ENCODE measurements at places on chromosomes 6 and 20.

- DNase-seq = no peak
Measured at GRCh38 chr6:105909106-105909505, 177.0 kb upstream of the PRDM1 start.

- DNase-seq = no peak
Measured at GRCh38 chr6:112269114-112269513, 14.7 kb upstream of the LAMA4 start.

- peak; percentile 89 for DNase-seq
Measured at GRCh38 chr20:3795511-3796468, at the start of gene CDC25B. CDC25B (plus strand) TSS chr20:3796310; CDS start chr20:3796532, 222 bp downstream.

DNA sequence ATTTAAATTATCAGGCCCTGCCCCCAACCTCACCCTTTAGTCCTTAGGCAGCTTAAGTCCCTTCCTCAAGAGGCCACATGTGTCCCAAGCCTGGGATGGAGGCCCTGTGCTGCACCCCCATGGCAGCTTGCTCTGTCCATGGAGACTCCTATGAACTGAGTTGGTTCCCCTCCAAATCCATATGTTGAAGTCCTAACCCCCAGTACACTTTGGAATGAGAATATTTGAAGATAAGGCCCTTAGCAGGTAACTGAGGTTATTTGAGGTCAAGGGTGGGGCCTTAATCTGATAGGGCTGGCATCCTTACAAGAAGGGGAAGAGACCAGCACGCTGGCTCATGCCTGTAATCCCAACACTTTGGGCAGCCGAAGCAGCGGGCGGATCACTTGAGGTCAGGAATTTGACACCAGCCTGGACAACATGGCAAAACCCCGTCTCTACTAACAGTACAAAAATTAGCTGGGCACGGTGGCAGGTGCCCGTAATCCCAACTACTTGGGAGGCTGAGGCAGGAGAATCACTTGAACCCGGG is 6.7 kb upstream of the BEND3 start:
- DNase-seq = no peak

GRCh38 chr6:83702749-83703148 is 6.2 kb downstream of the SNAP91 start:
- no peak for DNase-seq

- no peak for DNase-seq
Measured at GRCh38 chr20:35472209-35472608, 16.8 kb downstream of the CEP250 start.

DNA sequence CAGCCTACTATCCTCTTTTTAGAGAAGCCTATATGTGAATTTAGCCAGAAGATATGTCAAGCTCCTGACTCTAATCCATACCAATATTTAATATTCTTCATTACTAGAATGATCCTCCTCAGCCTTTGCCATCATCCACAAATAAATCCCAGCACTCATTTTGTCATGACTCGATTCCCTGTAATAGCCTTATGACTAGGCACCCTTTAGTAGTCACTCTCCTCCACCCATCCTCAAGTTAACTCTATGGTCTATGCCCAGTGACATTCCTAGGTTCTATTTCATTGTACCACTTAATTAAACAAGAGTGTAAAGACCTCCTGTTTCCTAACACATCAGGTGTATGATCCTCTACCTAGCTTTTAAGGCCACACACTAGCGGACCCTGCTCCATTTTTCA is 450.4 kb upstream of the CITED2 start:
- no peak for DNase-seq

DNA sequence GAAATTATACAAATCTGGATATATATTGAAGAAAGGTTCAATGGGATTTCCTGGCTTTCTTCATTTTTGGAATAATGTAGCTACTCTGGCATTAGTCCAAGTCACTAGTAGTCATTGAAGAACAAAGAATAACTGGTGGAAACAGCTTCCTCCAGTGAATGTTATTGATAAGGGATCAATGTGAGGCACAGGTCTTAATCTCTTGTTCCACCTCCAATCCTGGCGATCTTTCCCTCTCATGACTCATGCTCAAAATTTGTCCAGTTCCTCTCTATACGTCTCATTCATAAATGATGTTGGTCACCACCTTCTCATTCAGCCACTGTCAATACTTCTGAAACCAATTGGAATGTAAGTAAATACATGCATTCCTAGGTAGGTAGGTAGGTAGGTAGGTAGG is 185.0 kb upstream of the BMP2 start:
- no peak for DNase-seq

DNA sequence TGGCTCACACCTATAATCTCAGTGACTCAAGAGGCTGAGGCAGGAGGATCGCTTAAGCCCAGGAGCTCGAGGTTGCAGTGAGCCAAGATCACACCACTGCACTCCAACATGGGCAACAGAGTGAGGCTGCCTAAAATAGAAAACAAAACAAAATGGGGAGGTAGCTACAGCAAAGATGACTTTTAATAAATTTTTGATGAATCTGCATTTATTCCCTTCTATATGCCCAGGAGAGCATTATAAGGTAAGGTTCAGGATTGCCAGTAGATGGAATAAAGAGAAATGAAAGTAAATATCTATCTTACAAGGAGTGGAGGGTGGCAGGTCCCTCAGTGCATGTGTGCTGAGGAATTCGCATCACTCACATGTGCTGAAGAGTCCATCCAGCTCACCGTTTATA is 24.2 kb downstream of the UNC5CL start:
- no peak for DNase-seq

DNA sequence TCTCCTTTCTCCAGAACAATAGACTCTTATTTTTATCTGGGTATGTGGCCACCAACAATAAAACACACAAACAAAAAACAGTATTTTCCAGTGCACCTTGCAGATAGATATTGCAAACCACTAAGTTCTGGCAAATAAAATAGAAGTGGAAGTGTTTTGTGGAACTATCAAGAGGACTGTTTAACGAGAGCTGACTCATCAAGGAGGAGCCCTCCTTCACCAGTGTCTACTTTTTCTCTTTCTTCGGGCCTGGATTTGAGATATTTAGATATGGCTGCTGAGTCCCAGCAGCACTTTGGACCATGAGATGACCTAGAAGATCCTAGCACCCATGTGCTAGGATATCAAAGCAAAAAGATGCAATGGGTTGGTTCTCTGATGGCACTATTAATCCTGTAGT is 154.7 kb downstream of the AIG1 start:
- DNase-seq = no peak

DNA sequence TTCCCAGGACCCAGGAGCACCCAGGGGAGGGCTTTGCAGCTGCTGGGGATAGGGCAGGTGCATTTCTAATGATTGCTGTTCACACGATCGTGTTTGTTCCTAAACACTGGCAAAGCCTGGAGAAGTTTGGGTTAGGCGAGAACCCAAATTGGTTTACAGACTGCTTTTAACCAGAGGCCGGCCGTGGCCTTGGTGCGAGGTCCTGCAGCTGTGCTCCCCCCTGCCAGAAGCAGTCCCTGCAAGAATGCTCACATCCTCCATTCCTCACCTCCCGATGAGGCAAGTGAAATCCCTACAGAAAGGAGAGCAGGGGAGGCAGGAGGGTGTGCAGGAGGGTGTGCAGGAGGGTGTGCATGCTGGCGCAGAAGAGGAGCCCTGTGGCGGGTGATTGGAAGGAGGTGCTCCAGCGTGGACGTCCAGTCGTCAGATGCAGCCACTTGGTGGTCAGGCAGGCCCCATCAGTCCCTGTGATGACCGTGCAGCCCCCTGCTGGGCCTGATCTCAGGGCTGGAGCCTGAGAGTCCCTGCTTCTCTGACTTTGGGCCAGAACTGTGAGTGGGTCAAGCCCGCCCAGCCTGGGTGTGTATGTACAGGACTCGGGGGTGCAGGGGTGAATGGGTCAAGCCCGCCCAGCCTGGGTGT is 55.7 kb upstream of the FRMD1 start:
- DNase-seq = no peak

- peak; percentile 82 for DNase-seq
Measured at GRCh38 chr6:43667245-43668150, 20.1 kb downstream of the MRPS18A start.

DNA sequence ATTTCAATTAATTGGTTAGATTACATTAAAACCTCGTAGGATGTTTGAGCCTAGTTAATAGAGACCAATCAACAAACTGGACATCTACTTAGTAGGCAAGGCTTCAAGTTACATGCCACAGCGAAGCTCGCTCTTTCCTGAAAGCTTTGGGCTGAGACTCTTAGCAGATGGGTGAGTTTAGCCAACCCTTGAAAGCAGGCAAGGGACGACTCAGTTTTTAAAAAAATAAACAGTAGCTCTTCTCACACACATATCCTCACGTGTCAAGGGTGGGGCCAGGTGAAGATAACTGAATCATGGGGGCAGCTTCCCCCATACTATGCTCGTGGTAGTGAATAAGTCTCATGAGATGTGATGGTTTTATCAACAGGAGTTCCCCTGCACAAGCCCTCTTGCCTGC is 775 bp downstream of the MTFR2 start:
- DNase-seq = no peak

- DNase-seq = no peak
Measured at GRCh38 chr6:40244699-40245098, 310.4 kb upstream of the MOCS1 start.

- DNase-seq = no peak
Measured at GRCh38 chr6:150129616-150130505, 13.0 kb upstream of the PPP1R14C start.

DNA sequence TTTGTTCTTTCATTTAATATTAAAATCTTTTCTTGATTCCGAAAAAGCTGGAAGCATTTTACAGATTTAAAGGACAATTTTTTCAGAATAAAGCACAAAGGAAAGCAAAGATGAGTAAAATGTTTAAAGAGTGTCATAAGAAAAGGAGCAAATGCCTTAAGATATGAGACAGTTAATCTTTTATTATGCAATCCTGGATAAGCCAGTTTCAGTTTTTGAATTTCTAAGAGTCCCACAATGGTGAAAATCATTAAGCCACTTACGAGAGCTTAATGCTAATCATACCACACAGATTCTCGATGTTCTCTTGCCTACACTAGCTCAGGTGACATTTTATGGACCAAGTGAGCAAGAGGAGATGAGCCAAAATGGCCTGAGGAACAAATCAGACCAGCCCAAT is 103.7 kb upstream of the RNF217 start:
- no peak for DNase-seq

DNA sequence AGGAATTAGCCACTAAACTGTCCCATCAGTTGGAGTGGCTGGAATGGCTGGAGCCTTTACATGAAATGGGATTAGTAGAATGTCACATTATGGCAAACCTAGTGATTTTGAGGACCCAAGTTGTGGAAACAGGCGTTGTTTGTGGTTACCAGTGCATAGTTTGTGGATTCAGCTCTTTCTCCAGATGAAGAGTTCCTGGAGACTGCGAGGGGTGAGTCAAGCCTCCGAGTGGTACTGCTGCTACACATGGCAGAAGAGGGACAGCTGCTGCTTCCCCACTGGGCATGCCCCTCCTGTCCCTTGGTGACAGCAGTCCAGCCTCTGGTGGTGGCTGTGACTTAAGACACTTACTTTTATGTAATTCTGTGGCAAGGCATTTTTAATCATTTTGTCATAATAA is 94.2 kb upstream of the SCP2D1 start:
- no peak for DNase-seq

DNA sequence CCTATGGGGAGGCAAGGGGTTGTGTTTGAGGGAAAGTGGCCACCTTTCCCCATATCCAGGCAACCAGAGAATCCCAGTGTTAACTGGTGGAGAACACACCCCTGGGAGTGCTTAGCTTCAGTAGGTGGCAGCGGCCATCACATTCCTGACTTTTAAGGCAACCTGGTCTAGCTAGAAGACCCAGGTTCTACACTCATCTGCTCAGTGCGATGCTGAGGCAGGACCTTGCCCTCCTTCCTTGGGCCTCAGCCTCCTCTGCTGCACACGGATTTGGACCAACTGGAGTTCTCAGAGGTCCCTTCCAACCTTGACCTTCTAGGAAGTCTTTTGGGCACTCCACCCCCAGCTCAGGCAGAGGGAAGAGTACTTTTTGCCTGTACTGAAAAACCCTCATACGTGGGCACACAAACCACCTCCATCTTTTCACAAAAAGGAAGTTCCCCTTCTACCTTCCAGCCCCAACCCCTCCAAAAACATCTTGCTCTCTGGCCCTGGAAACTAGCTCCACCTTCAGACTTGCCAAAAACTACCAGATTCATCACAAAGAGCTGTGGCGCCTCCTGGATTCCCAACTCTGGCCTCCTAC is 2.9 kb downstream of the CCND3 start:
- DNase-seq = no peak

GRCh38 chr6:9412951-9413559 is 977.7 kb upstream of the SLC35B3 start:
- DNase-seq = no peak

DNA sequence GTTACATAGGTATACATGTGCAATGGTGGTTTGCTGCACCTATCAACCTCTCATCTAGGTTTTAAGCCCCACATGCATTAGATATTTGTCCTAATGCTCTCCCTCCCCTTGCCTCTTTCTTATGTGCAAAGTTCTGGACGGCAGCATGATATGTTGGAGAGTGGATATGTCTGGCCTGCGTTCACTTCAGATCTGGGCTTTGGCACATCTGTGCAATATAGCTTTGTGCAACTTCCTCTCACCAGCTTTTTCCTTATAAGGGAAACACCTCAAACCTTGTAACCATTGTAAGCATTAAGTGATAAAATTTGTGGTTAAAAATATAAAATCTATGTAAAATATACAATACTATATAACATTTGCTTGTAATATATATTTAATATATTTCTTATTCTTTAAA is 288.0 kb downstream of the PHACTR1 start:
- no peak for DNase-seq

Data from activated CD4-positive, alpha-beta T cell treated with anti-CD3 and anti-CD28 coated beads, Interleukin-2, amount 50 U/mL, for 1 hour (primary cell).